ENCODE measurements at places on chromosomes 11 and 22. TPM values are rescaled to one million over a fixed set of nuclear protein-coding genes. Genes with fewer than 3 reads are reported as not detected.

Gene OR4A16
- not detected for total RNA-seq

GRCh38 chr11:111107501-111107900 lies 138.0 kb upstream of the POU2AF2 start:
- DNase-seq = no peak

Gene ARL14EP
- total RNA-seq = 32.5 TPM

DNA sequence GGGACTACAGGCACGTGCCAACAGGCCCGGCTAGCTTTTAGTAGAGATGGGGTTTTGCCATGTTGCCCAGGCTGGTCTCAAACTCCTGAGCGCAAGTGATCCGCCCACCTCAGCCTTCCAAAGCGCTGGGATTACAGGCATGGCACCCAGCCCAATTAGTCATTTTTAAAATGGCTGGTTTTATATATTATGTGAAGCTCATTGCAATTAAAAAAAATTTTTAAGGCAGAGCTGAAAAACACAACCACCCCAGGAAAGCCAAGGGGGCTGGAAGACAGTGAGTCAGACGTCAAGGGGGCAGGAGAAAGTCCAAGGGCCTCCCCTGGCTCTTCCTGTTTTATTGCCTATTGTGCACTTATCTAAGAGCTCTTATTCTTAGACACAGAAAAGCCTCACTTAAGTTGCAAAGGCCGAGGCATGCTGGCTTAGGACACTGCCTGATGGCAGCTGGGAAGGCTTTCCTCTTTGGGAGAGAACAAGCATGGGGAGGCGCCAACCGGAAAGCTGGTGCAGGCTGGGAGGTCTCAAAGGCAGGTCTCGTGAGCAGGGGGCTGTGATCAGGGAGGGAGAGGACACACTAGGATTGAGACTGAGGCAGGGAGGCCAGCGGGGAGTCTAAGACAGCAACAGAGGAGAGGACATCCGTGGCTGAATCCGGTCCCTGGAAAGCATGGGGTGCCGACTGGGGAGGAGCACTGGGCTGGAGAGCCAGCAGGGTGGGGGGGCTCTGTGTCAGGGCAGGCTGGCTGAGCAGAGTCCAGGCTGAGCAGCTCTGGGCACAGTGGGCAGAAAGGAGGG lies 11.1 kb upstream of the OSM start:
- peak; percentile 63 for DNase-seq

DNA sequence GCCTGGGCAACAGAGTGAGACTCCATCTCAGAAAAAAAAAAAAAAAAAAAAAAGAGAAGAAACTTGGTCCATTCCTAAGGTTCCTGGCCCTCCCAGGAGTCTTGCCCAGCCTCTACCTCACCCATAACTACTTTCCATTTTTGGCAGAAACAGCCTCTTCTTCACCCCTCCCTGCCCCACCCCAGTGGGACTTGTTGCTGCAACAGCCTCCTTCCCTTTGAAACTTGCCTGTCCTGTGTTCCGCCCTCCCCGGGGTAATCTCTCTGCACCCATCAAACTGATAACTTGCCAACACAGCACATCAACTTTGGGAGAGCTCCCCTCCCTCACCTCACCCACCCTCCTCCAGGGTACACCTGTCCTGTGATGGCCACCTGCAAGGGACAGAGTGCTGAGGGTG lies 10.0 kb upstream of the FAM83F start:
- DNase-seq = no peak

DNA sequence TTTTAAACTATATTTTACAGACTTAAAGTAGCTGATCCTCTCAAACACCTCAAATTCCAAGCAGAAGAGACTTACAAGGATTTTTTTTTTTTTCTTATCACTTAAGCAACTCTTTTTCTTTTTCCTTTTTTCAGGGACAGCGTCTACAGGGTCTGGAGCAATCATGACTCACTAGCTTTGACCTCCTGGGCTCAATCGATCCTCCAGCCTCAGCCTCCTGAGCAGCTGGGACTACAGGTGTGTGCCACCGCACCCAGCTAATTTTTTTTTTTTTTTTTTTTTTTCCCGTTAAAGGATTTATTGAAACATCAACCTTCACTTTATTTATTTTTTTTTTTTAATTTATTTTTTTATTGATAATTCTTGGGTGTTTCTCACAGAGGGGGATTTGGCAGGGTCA lies 4.5 kb upstream of the MACROD1 start:
- DNase-seq = no peak

GRCh38 chr11:102390667-102391465 lies 43.9 kb downstream of the BIRC2 start:
- DNase-seq = peak; percentile 76

Data from myocyte (in vitro differentiated cells).